NCI-H1417 treated with DMSO at 0.1 percent for 48 hours (cell line): ENCODE measurements at places on chromosomes 11 and 22.

GRCh38 chr11:81959341-81959740, 774.3 kb downstream of the FAM181B start:
- no peak for DNase-seq

DNA sequence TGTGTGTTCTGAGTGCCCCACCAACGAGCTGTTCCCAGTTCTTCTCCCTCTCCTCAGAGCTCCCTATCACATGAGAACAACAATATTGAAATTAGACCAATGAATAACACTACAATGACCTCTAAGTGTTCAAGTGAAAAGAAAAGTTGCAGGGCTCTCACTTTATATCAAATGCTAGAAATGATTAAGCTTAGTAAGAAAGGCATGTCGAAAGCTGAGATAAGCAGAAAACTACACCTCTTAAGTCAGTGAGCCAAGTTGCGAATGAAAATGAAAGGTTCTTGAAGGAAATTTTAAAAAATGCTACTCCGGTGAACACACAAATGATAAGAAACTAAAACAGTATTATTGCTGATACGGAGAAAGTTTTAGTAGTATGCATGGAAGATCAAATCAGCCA, 199.8 kb downstream of the GUCY1A2 start:
- DNase-seq, result no peak

- no peak for DNase-seq
These were observed 110.9 kb upstream of the MPPED2 start for GRCh38 chr11:30697032-30697431.

GRCh38 chr22:49756676-49757075, 71.0 kb downstream of the BRD1 start:
- no peak for DNase-seq

DNA sequence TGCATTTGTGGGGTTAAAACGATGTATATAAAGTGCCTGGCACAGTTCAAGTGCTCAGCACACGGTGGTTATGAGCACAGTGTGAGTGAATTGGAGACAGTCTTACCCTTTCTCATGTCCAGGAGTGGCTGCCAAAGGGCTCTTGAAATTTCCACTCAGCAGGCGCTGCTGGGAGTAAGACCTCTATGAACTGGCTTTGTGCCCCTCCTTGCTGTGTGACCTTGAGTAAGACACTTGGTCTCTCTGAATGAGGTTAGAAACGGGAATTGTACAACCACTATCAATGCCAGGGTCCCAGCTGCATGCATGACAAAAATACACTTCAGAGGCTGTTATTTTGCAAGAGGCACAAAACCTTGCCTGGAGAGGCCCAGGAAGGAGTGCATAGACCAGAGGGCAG, 86.6 kb downstream of the TSPAN18 start:
- no peak for DNase-seq

- DNase-seq, result no peak
These were observed 22.2 kb upstream of the PICK1 start for GRCh38 chr22:38034884-38035529.

- DNase-seq, result no peak
These were observed 4.3 kb upstream of the OSBPL5 start for GRCh38 chr11:3169255-3170043.

DNA sequence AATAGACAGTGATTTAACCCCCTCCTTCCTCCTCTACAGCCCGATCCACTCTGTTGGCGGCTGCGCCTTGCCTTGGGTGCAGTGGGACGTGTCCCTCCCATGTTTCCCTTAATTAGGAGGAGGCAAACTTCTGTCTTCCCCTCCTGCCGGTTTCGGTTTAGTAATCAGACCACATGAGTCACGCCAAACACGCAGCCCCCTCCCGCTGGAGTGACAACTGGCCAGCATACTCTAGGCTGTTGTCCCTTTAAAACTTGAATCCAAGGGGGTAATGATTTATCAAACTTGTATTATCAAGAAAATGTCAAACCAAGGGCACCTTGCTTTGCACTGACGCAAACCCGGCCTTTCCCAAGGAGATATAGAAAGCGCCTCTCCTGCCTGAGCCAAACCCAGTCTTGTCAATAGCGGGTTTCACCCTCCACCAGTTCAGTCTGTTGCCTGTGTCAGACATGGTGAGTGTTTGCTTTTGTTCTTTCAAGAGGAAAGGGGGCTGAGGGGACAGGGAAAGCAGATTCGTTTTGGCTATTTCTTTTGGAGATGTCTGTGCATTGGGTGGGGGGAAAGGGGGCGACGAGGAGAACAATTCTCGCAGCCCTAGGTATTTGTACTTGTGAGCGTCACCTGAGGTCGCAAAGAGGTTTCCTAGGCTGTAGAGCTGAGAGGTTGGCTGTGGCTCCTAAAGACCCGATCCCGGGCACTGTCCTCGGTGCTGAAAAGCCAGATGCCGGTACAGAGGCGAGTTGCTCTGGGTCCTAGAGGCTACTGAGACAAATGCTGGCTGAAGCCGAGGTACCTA, at the start of gene SLC6A5:
Gene SLC6A5, plus strand, starts transcription at position 388 of the 799 bp plus-strand sequence. Its CDS starts 65 bp downstream, at position 453.
- no peak for DNase-seq

DNA sequence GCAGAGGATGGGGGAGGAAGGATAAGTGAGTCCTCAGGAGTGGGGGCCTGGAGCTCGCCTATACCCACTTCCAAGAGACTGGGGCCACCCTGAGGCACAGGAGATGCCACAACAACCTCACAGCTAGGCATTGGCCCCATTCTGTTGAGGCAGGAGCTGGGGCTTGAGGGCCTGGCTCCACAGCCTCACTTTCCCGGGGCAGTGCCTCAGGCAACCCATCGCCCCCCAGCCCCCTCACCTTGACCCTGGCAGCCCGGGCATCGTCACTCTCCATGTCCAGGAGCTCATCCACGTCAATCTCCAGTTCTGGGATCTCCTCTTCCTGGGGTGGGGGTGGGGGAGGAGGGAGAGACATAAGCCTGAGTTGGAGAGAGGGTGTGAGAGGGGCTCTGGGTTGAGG, 1.8 kb downstream of the PPP1R14B start:
- DNase-seq, result no peak

DNA sequence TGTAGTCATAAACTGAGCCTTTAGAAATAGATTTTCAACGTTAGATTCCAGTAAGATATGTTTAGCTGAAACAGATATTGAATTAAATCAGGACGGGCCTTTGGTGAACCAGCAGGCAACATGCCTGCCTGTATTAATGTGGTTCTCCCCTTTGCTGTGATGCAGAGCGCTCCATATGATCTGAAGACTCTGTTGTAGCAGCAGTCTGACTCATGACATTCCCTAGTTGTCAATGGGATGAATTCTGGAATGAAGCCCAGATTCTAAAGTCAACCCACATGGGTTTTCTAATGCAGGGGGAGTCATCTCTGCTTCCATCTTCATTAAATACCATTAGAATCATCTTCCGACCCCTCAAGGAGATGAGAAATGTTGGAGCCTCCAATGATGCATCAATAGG, 864.5 kb downstream of the NTM start:
- DNase-seq, result no peak

DNA sequence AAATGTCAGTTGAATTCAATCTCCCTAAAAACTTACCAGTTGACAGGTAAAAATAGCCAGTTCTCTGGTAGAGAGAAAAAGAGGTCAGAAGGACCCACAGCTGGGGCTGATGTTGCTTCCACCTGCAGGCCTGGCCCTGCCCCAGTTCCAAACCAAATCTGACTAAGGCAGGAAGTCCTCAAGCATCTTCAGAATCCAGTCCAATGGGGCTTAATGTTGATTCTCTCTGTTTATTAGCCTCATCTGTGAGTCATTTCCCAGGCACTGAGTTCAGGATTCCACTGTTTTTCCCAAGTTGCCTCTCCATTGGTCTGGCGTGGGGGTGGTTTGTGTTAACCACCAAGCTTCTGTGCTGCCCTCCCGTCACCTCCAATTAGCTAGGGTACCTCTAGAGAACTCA, 601.8 kb downstream of the INSC start:
- no peak for DNase-seq

- no peak for DNase-seq
These were observed 1.5 kb downstream of the ZP1 start for GRCh38 chr11:60868682-60869450.

- no peak for DNase-seq
These were observed 12.2 kb downstream of the NEU3 start for GRCh38 chr11:75000975-75001354.

GRCh38 chr11:96254087-96254486, 88.9 kb downstream of the MAML2 start:
- DNase-seq, result no peak
